ENCODE measurements at places on chromosomes 7 and 10.
A peak's percentile ranks its signal among the peaks of the same experiment; 100 is the strongest.

DNA sequence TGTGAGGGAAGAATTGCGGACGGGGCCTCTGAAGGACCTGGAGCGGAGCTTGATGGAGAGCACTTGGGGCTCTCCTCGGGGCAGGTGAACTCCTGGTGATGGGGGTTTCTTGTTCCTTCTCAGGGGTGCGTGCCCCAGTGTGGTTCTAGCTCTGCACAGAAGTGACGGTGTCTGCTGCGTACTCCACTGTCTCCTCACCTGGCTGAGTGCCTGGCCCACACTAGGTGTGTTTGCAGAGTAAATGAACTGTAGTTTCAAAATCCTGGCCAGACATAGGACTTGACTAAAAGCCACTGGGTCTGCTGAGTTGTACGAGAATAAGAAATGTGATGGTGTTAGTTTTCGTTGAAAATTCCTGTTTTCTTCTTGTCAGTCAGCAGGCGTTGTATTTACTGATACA lies 35.6 kb downstream of the DYNC2I1 start:
- DNase-seq, result no peak

DNA sequence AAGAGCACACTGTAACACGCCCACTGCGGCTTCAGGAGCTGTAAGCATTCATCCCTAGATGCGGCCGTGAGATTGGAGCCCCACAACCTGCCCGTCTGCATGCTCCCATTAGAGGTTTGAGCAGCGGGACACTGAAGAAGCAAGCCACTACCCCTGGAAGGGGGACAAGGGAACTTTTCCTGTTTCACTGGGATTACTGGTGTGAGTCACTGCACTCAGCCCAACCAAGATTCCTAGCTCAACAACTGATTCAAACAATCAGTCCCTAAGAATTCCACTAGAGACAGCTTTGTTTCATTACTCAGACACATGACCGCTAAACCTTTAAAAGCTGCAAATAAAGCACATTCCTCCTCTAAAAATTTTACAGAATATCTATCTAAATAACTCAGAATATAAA lies 69.8 kb downstream of the ORC5 start:
- DNase-seq, result no peak

DNA sequence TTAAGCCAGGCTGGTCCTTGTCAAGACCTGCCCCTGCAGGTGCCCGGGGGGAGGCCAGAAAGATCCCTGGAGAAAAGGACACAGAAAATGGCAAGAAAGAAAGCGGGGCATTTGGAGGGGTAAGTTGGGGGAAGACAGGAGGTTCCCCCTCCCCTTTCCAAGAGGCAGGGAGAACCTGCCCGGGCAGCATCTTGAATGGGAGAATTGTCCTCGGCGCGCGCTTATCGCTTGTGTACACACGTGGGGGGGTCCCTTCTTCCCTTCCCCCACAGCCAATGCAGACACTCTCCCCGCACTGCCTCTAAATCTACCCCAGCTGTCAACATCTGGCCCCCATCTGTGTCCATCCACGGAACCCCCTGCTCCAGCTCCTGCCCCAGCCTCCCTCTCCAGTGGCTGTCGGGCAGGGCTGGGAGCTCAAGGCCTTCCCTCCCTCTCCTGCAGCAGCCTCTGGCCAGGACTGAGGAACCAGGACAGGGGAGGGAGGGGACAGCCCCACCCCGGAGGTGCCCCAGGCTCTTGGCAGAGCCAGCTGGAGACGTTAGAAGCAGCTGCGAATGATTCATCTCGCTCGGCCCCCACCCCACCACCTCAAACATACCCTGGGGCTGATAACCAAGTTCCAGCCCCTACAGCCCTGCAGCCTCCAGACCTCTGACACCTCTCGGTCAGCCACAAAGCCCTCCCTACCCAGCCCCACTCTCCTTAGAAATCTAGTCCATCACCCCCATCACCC lies 25.3 kb downstream of the EPHB4 start:
- no peak for DNase-seq

GRCh38 chr7:149293338-149293737 lies 31.3 kb downstream of the ZNF783 start:
- DNase-seq, result no peak

DNA sequence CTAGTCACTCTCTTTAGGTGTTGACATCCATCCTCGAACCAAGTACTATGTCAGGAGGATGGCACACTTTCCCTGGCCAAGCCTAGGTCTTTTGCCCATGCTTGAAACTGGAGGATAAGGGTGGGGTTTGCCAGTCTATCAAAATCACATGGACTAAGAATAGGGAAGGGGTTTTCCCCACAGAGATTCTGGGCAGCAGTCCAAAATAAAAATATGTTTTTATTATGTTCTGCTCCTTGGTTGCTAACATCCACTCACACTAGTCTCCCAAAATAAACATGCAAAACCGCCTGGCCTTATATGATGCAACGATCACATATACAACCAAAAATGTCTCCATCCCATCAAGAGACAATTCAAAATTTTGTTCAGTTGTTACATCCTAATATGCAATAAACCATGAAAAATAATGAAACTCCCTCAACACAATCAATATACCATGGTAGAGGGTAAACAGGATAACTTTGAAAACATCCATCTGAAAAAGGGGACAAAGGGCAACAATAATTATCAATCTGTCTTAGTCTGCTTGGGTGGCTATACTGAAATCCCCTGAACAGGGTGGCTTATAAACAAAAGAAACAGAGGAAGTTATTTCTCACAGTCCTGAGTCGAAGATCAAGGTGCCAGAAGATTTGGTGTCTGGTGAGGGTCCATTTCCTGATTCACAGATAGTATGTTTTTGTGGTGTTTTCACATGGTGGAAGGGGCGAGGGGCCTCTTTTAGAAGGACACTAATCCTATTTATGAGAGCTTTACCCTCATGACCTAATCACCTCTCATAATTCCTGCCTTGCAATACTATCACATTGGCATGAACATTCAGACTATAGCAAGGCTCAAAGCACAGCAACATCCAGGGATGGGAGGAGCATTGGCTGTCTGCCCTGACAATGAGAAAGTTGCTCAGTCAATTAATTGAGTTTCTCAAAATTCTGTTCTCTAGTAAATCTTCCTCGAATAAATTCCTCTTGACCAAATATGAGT lies 159.3 kb downstream of the ETV1 start:
- no peak for DNase-seq

DNA sequence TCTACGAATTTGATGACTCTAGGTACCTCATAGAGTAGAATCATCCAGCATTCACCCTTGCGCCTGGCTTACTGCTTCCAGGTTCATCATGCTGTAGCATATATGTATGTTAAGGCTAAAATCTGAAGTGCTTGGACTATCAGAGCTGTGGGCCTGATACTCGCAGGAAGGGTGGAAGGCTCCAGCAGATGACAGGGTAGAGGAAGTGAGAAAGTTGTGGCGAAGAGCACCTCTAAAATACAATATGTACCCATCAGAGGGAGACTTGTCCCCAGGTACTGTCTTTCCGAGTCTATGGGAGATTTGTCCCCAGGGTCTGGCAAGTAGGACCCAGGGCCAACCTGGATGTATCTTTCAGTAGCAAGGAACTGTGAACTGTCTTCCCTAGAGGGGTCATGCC lies 48.1 kb upstream of the PLEKHA1 start:
- no peak for DNase-seq

DNA sequence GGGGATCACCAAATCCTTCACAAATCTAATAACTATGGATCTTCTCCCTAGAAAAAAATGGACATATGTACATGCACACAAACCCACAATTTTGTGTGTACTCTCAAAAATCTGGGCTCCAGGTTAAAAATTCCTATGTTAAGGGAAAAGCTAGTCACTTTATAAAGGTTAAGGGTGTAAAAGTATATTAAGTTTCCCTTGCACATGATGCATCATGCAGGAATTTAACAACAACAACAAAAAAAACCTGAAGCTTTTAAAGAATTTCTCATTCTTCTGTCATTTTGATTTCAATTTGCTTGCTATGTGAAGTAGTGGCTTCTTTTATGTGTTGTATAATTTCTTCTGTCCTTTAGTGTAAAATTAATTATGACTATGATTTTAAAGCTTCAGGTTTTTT lies 123.7 kb downstream of the CNOT4 start:
- no peak for DNase-seq

DNA sequence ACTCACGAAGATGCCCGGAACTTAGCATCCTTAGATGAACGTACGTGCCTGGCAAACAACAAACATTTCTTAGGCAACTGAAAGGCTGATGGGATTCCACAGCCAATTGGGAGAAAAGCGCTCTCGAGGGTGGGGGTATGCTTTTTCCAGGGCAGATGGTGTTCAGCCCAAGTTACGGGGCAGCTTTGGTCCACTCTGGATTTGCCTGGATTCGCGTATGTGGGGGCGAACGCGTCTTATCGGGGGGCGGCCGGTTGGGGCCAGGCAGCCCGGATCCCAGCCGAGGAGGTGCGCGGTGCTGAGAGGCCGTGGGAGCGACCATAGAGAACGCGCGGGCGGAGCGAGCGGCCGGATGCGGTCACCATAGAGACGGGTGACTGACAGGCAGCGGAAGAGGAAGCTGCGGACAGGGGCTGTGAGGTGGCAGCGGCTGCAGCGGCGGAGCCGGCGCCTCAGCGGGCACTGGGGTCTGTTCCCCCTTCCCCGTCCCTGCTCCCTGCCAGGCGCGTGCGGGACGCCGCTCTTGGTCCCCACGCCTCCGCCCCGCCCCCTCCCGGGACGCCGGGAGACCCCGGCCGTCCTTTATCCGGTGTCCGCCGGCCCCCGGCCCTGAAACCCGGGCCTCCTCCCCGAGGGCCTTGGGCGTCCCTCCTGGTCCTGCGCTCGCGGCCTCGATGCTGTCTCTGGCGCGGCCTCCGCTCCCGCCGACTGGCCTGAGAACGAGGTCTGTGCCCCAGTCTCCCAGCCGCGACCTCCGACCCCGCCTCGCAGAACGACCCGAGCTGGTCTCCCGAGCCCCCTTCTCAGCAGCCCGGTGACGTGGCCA lies at the start of gene CHPF2:
Gene CHPF2 (plus strand): TSS at position 393 of the 826 bp plus-strand sequence. CDS start 1,529 bp downstream, outside the sequence.
- DNase-seq, result peak; percentile 83

DNA sequence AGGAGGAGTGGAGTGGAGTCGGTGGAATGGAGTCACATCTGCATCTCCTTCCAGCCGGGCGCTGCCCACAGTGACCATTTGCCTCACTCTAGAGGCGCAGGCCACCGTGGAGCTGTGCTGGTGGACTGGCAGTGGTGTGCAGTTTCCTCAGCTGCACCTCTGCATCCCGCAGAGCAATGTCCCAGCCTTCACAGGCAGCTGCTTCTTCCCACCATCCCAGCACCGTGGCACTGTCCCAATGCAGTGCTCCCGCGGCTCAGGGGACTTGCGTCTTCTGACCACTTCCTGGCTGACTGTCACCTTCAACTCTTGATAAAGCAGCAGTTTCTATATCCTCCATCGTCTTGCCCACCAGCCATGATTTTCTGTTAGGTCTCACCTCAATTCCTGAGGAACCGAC lies 90.3 kb upstream of the SFMBT2 start:
- DNase-seq, result no peak

- DNase-seq, result no peak
These were observed 648.2 kb downstream of the SDK1 start for GRCh38 chr7:3949242-3949640.

GRCh38 chr10:14906765-14907164 lies 28.1 kb downstream of the SUV39H2 start:
- DNase-seq, result no peak

GRCh38 chr10:96655461-96656197 lies 64.7 kb downstream of the PIK3AP1 start:
- no peak for DNase-seq

GRCh38 chr7:42097752-42098151 lies 139.3 kb downstream of the GLI3 start:
- no peak for DNase-seq

GRCh38 chr10:107444443-107444842 lies 279.9 kb upstream of the SORCS1 start:
- DNase-seq, result no peak

GRCh38 chr7:152006336-152006735 lies 19.1 kb upstream of the GALNT11 start:
- DNase-seq, result no peak

DNA sequence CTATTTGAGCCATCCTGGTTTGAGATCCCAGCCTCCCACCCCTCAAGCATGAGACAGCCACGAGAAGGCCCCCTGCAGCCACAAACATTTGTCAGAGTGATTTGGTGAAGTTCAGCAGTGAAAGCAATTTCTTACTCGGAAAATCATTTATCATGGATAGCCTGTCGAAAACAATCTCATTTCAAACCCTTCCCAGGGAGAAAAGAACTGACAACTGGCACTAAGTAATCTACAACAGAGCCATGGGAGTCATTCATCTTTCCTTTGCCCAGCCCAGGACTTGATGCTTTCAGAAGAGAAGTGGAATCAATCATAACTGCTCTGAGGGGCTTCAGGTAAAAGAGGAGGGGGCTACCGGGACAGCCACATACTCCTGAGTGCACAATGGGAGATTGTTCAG lies 411.2 kb downstream of the KCNMA1 start:
- DNase-seq, result no peak

- no peak for DNase-seq
These were observed 1221.5 kb upstream of the SORCS1 start for GRCh38 chr10:108385963-108386362.

DNA sequence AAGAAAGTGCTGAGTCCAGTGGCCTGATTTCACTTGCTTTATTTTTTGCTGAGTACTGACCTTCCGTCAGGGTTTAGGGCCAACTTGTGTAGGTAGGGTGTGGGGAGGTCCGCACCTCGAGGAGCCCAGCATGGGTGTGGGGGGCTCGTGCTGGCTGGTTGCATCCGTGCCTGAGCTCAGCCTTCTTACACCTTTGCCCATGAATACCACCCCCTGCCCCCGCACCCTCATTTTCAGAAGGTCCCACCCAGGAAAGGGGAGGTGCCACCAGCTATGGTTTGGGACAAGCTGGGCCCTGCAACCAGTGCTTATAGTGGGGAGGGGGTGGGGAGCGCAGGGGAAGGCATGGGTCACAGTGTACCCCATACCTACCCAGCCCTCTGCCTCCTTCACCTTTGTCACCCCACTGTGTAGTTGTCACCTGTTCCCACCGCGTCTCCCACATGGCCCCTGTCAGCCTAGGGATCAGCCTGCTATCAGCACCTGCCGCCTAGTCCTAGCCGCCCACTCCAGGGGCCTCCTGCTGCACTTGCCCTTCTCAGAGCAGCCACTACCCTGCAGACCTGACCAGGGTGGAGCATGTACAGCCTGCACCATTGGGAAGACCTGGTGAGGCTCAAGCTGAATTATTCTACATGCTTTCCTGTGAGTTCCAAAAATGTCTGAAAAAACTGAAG lies 146.2 kb upstream of the RET start:
- no peak for DNase-seq

DNA sequence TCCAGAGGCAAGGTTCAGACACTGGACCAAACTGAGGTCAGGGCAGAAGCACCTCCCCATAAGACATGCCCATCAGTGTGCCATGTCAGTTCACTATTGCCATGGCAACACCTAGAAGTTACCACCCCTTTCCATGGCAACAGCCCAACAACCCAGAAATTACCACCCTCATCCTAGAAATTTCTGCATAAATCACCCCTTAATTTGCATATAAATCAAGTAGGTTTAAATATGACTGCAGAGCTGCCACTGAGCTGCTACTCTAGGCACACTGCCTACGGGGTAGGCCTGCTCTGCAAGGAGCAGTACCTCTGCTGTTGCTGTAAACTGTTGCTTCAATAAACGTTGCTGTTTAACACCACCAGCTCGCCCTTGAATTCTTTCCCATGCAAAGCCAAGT lies 12.7 kb downstream of the STEAP2 start:
- no peak for DNase-seq
